ENCODE measurements at places on chromosomes 5 and 9.

DNA sequence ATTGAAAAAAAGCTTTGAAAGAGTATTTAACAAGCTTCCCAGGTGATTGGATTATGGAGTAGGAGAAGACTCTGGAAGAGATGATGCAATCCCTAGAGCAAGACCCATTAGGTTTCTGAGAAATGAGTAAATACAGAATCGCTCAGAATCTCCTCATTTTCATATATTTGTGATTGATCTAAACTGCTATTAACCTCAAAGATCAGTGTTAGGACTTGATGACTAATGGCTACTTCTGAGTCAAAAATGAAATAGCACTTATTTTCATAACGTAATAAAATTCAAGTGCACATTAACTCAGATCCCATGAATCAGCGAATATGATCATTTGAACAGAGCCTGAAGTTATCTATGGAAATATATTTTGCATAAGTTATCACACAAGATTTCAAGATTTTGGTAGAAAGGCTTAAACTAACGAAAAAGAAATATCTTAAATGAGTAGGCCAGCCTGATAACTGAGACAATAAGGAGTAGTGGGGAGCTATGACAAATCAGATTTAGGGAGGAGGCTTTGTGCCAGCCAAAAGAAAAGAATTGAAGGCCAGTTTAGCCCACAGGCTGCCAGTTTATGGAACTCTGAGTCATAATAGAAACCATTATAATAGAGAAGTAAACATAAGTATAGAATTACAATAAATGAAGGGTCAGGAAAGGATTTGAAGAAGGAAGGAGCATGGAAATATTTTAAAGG is 106.7 kb upstream of the OSMR start:
- DNase-seq, result no peak

DNA sequence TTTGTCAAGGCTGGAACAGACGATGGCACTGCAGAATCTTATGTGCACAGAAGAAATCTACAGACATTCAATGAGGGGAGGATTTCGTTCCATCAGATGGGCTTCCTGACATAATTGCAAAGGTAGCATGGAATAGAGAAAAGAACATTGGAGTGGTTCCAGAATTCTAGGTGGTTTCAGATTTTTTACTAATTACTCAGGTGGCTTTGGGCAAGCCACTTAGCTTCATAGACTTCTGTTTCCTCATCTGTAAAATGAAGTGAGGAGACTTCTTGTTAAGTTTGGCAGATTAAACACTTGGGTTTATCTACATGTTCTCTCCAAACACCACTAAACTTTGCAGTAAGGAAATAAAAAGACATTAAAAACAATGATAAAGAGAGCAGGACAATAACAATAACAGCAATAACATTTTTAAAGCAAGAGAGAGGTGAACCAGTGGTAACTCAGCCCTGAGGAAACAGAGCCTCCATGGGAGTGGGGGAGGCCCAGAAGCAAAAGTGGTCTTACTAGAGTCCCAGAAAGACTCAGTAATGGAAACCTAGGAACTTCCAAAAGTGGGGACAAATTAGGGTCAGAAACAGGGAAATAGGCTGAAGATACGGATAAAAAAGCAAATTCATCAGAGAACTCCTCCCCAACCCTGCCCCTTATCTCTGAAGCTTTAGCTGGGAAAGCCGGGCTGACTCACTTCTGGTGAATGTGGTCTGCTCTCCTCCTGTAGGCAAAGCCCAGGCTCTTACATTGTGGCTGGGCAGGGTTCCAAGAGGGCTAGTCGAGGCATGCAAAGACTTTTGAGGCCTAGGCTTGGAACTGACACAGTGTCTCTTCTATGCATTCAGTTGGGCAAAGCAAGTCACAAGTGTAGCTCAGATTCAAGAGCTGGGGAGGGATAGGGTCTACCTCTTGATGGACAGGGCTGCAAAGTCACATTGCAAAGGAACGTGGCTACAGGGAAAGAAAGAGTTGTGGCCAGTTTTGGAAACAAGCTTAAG is 11.8 kb upstream of the ACTBL2 start:
- DNase-seq, result no peak

DNA sequence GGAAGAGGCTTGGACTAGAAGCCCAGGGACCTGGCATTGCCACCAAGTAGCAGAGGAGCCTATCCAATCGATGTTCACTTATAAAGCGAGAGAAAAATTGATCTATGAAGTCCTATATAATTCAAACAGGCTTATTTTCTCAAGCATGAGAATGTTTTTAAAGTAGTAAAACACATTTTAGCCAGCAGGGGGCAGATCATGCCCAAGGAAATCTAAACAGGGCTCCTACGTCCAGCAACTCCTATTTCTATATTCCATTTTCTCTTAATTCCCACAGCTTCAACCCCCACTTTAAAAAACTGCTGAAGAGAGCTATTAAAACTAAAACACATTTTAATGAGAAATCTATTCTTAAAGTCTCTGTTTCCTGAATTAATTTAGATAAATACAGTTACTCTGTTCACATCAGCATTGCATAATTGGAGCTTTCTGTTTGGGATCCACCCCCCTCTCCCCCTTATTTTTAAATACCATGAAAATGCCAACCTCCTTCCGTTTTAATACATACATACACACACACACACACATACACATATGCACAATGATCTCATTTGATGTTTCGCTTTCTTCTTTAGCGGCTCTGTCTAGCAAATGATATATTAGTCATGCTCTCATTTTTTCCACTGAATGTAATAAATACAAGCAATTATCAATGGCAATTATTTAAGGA is 144.9 kb downstream of the MYO10 start:
- DNase-seq, result no peak

DNA sequence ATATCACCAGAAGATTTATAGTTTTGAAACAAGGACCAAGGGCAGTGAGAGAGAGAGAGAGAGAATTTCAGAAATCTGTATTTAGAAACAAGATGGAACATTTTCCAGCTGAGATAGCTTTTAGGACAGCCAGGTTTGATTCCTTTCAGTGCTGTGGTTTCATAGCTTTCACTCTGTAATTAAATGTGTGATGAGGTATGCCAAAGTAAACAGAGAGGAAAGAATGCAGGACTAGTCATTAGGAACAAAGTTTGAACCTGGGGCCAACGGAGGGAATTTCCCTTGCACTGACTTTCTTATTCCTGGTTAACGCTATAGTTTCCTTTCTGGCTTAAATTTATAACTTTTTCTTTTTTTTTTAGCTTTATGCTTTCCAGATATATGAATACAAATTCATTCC is 10.0 kb upstream of the CCL28 start:
- DNase-seq, result no peak

- DNase-seq, result no peak
Observed at GRCh38 chr9:13215791-13216554, 63.5 kb downstream of the MPDZ start.

DNA sequence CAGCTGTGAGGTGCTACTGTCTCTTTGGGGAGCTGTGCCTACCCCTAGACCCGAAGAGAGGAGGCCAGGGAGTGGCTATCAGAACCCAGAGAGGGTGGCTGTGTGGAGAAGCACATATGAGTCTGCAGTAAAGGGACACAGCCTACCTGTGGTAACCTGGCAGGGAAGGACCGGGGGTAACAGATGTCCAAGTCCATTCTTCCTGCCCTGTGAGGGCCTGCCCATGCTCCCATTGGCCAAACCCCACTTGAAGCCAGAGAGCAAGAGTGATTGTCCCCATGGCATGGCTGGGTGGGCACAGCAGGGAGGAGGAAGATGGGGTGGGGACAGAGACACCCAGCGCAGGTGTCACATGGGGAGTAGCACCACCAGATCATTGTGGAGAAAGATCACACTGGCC is 39.3 kb downstream of the BOD1 start:
- DNase-seq, result no peak

GRCh38 chr5:179794575-179794974 is 789 bp downstream of the LTC4S start:
- no peak for DNase-seq

- DNase-seq, result no peak
Observed at GRCh38 chr9:16901590-16901989, 31.1 kb upstream of the BNC2 start.

DNA sequence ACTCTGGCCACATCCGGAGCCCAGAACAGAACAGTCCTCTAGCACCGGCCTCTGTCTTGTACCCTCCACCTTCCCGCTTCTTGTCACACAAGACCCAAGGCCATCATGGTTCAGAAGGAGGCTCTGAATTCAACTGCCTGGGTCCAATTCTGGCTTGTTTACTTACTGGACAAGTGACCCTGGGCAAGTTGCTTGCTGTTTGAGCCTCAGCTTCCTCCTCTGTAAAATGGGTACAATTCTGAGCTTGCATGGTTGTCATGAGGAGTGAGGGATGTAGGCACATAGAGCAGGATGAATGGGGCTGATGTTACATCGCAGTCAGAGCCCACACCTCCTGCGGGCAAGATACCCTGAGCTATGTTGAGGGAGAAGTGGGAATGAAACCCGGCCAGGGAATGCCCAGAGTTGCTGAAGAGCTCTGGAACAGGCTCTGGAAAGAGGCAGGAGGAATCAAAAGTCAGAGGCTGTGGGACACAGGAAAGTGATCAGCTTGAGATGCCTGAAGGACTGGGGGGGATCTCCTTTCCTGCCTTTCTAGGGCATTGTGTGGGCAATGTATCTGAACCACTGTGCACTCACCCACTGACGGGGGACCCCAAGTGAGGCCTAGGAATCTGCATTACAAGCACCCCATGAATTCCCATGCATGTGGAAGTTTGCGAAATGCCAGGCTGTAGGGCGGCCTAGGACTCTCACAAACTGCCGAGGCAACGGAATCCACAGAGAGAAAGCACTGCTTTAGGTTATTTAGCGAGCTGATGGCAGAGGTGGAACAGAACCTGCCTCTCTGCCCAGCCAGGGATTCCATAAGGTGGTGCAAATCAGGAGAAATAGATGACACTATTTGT is 29.4 kb upstream of the IL17B start:
- no peak for DNase-seq

DNA sequence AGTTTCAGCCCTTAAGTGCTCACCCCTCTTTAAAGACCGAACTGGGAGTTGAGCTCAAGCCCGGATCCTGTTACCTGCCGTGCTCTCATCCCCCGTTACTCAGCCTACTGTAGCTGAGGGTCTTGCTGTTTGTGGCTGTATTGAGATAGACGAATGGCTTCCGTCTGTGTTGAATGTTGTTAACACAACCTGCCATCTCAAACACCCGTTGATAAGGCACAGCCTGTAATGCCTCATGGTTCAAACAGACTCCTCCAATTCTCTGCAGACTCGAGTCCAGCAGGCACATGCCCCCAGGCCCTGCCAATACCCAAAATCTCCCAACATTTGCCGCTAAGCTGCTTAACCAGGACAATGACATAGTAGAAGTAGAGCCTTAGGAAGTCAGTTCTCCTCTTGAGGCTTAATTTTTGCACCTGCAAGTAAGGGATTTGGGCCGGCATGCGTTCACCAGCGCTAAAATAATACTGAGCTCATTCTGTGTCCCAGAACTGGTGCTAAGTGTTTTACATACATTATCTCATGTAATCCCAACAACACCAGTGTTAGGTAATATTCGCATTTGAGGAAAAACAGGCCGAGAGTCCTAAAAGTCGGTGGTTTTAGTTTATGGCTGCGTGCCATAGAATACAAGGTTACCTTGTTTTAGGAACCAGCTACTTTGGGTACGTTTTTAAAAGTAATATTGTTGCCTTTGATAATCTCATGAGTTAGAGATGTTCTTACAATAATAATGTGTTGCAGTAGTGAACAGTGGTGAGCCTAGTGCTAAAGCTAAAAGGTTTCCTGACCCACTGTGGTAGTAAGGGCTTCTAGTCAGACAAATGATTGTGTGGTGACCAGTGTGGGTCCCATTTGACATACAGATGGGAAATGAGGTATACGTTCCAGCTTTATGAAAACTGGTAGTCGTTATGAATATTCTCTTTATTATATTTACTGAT is 1.5 kb upstream of the RFX3 start:
- no peak for DNase-seq

- no peak for DNase-seq
Observed at GRCh38 chr9:68951879-68952659, 61.8 kb downstream of the PRKACG start.

DNA sequence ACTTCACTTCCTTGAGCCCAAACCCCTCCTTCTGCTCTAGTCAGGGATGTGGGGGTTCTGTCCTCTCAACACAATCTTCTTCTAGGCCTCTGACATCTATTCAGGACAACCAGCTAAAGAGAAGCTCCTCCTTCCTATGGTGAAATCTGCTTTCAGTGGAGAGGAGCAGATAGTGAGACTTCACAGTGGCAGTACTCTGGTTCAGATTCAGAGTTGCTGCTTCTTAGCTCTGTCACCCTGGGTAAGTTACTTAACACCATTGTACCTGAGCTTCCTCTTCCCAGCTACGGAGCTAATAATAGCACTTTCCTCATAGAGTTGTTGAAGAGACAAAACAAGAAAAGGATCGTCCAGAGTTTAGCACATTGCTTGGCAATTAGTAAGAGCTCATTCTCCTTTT is 77.3 kb upstream of the LARP1 start:
- no peak for DNase-seq

GRCh38 chr5:159210210-159210661 is 883 bp upstream of the RNF145 start:
- no peak for DNase-seq

DNA sequence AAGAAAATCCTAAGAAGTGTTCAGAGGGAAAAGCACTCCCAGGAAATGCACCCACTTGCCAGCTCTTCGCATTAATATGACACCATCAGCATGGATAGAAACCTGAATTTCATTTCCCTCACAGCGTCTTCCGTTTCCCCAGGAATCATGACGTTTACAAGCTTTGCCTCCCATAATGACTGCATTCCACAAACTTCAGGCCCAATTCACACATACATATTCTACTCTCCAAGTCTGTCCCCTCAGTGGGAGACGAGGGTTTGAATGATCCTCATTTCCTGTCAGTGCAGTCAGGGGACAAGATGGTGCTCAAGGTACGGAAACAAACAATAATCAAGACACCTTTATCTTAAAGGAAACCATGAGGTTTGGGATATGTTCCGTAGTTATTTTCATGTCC is 44.9 kb upstream of the MAN2A1 start:
- DNase-seq, result no peak

- no peak for DNase-seq
Observed at GRCh38 chr5:178199581-178200434, 4.5 kb upstream of the HNRNPAB start.

GRCh38 chr5:147061431-147061830 is 173.4 kb upstream of the STK32A start:
- no peak for DNase-seq

DNA sequence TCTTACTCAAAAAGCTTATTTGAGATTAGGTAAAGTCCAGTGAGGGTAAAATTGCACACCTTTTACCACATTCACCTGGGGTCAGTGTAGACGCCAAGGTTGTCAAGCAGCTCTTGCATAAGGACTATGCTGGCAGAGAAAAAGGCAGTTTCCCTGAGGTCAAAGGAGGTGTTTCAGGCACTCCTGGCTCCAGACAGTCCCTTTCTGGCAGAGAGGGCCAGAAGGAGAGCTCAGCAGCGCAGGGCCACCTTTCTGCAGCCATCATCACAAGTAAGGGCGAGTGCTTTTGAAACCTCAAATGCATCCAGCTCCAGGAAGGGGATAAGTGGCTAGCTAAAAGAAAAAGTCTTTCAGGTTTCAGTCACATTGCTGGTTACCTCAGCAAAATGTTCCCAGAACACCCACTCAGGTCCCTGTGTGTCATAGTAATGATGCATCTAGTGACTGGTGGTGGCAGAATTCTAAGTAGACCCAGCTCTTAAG is 16.7 kb upstream of the IL13 start:
- DNase-seq, result no peak

- DNase-seq, result no peak
Observed at GRCh38 chr9:125784286-125785049, 37.3 kb downstream of the PBX3 start.

All from stimulated activated CD4-positive, alpha-beta T cell treated with anti-CD3 and anti-CD28 coated beads, Interleukin-15, amount 100 ng/mL, for 1 hour (primary cell).